ENCODE measurements at places on chromosomes 3 and 15.

DNA sequence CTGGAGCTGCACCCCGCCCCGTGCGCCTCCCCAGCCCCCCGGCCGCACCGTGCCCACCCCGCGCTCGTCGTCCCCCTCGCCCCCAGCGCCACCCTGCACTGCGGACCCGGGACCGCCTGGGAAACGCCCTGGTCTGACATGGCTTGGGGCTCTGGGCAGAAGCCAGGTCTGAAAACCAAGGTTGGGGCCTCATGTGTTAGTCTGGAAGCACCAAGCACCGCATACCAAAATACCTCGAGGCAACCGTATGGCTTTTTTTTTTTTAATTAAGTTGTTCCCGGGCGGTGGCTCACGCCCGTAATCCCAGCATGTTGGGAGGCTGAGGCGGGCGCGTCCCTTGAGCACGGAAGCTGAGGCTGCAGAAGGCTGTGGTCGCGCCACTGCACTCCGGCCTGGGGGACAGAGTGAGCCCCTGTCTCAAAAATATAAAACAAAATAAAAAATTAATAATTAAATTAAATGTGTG, 91.5 kb upstream of the CHD2 start:
- no peak for DNase-seq

GRCh38 chr3:86239946-86240345, 751.0 kb downstream of the VGLL3 start:
- no peak for DNase-seq

- no peak for DNase-seq
Measured at GRCh38 chr3:29420106-29420505, 139.2 kb downstream of the RBMS3 start.

DNA sequence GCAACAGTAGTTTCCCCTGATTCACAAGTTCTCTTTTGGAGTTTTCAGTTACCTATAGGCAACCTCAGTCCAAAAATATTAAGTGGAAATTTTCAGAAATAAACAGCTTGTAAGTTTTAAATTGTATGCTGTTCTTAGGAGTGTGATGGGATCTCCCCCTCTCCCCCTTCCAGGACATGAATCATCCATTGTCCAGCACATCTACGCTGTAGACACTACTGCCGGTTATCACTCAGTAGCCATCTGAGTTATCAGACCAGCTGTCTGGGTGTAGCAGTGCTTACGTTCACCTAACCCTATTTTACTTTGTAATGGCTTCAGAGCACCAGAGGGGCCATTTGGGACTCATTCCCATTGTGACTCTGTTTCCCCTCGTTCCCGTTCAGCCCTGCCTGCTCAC, 96.7 kb upstream of the PLXNA1 start:
- DNase-seq = no peak

GRCh38 chr3:51715231-51715976, 8.5 kb downstream of the GRM2 start:
- DNase-seq = no peak

DNA sequence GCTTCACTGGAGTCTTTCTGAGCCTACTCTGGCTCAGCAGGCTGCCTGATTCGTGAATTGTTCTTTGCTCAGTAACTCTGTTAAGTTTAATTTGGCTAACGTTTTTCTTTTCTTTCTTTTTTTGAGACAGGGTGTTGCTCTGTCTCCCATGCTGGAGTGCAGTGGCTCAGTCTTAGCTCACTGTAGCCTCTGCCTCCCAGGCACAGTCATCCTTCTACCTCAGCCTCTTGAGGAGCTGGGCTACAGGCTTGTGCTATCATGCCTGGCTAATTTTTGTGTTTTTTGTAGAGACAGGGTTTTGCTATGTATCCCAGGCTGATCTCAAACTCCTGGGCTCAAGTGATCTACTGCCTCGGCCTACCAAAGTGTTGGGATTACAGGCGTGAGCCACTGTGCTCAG, 165.0 kb downstream of the PEX5L start:
- DNase-seq = no peak

- no peak for DNase-seq
Measured at GRCh38 chr3:63578858-63579257, 73.6 kb upstream of the SNTN start.

DNA sequence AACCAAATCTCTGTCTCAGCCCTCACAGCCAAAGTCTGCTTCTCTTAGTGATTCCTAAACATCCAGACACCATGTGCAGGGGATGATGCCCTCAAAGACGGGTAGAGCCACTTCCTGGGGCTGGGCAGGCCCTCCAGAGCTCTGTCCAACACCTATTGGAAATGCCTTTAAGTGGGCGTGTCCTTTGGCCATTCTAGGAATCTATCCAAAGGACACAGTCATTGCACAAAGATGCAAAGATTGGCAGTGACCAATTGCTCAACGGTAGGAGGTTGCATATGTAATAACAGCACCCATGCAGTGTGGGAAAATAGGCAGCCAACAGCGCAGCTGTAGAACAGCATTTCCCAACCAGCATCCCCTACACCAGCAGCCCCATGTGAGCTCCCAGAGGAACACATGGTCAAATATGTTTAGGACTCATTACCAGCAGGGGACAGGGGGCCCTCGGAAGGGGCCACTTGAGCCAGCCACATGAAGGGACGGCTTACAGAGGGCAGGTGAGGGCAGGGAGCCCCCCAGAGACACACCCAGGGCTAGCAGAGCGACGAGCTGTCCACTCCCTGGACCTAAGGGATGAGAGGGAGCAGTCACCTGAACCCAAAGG, 142.8 kb upstream of the IQSEC1 start:
- no peak for DNase-seq

- no peak for DNase-seq
Measured at GRCh38 chr15:72155003-72155621, 36.9 kb downstream of the SENP8 start.

GRCh38 chr3:71039332-71039731, 544.2 kb downstream of the FOXP1 start:
- DNase-seq = no peak

- DNase-seq = no peak
Measured at GRCh38 chr3:37751967-37752648, 109.6 kb upstream of the CTDSPL start.

DNA sequence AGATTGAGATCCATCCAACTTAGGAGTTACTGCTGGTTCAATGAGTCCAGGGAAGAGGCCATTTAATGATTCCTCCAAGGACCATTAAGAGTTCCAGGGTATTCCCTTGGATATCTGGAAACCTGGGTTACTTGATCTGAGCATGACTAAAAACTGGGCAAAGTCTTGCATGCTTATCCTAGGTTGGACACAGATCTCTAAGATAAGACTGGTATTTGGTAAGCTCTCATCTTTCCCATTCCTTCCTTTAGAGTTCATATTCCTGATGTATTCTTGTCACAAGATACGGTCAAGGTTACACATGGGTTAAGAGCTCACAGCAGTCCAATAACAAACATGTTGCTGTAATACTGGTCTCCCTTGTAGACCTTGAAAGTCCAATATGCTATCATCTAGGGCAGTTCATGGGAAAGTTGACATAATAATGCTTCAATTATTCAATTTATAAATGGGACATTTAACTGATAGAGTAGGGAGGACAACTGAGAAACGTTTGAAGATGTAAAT, 301.7 kb downstream of the TIGIT start:
- no peak for DNase-seq

DNA sequence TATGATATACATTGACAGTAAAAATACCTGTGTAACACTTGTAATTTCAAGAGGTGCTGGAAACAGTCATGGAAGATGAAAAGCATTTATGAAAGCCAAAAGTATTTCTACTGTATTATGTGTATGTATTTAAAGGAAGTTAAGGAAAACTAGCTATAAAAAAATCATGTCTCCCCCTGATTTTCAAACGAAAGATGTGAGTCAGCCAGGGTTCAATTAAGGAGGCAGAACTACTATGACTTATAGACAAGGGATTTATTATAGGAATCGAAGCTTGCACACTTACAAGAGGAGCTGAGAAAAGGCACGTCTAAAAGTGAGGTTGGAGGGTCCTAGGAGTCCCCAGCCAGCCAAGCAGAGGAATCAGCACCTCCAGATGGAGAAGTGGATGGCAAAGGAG, 119.4 kb downstream of the SUCLG2 start:
- DNase-seq = no peak

GRCh38 chr15:39227001-39227400, 353.9 kb upstream of the THBS1 start:
- no peak for DNase-seq

GRCh38 chr15:52518487-52519371, 10.0 kb downstream of the MYO5A start:
- DNase-seq = no peak

DNA sequence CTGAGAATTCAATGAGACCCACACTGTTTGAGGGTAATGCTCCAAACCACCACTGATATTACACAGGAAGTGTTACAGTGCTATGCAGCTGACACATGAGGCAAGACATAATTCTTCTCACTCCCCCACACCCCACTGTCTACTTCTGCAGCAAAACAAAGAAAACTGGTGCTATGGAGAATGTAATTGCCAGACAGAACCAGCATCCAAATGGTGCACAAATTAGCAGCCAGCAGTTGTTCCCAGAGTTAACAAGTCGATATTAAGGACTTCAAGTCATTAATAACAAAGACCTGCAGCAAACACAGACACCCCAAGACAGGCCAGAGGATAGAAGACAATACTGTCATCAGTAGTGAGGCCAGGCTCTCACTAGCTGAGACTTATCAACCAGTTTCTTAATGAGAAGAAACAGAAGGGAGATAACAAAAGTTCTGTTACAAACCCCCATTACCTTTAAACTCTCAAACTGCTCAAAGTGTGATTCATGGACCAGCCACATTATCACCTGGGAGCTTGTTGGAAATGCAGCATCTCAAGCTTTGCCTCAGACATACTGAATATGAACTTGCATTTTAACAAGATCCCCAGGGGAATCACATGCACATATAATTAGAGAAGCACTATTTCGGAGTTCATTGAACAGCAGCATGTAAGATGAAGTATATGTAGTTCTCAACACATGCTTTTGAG, 58.7 kb upstream of the FNDC3B start:
- DNase-seq = no peak

- no peak for DNase-seq
Measured at GRCh38 chr3:118543832-118544231, 490.8 kb downstream of the IGSF11 start.

GRCh38 chr3:136078421-136079364, 113.2 kb downstream of the PPP2R3A start:
- no peak for DNase-seq

- no peak for DNase-seq
Measured at GRCh38 chr15:61828860-61829513, 231.3 kb downstream of the VPS13C start.

DNA sequence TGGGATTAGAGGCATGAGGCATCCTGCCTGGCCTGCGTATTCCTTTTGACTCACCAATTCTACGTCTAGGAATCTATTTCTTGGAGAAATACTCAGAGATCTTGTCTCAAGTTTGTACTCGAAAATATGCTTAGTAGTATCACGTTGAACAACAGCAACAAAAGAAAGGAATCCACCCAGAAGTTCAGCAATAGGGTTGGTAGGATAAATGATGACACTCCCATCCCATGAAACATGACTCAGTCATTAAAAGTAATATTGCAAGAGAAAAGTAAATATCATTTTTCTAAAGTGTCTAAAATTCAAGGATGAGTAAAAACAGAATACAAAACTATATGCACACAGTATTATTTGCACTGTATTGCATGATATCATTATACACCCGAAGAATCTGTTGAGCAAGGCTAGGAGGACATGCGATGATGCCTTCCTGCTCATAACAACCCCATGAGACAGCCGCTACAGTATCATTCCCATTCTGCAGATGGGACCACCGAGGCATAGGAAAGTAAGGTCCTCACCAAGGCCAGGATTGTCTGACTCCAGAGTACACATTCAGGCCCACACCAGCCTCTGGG, 61.5 kb downstream of the SLC6A1 start:
- DNase-seq = no peak

GRCh38 chr3:36954452-36955134, 9.7 kb upstream of the TRANK1 start:
- DNase-seq = no peak

- DNase-seq = no peak
Measured at GRCh38 chr15:65211482-65211982, 259 bp upstream of the CILP start.

DNA sequence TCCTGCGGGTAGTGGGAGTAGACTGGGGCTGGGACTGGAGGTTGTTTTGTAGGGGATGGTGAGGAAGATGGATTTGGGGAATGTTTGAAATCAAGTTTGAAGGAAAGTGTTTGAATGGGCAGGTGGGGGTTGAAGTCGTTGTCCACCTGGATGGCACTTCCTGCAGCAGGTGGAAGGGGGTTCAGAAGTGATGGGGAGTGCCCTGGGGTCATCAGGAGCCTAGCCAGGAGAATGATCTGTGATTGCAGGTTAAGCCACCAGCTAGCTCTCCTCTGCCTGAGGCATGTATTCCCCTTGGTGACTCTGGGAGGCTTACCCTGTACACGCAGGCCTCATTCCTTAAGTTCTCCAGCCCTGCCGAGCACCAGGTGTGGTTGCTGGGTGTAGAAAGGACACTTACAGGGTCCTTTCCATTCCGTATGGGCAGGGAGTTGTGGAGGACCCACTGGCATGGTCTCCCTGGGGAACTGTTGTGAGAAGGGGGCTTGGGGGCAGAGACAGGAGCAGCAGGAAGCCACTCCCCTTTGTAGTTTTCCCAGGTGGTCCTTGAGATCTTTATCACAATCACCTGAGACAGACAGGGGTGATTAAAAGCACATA, 19.9 kb upstream of the EXOG start:
- DNase-seq = no peak

- no peak for DNase-seq
Measured at GRCh38 chr3:4509043-4509442, 15.9 kb downstream of the ITPR1 start.

- no peak for DNase-seq
Measured at GRCh38 chr15:78037328-78037727, 40.2 kb downstream of the TBC1D2B start.

DNA sequence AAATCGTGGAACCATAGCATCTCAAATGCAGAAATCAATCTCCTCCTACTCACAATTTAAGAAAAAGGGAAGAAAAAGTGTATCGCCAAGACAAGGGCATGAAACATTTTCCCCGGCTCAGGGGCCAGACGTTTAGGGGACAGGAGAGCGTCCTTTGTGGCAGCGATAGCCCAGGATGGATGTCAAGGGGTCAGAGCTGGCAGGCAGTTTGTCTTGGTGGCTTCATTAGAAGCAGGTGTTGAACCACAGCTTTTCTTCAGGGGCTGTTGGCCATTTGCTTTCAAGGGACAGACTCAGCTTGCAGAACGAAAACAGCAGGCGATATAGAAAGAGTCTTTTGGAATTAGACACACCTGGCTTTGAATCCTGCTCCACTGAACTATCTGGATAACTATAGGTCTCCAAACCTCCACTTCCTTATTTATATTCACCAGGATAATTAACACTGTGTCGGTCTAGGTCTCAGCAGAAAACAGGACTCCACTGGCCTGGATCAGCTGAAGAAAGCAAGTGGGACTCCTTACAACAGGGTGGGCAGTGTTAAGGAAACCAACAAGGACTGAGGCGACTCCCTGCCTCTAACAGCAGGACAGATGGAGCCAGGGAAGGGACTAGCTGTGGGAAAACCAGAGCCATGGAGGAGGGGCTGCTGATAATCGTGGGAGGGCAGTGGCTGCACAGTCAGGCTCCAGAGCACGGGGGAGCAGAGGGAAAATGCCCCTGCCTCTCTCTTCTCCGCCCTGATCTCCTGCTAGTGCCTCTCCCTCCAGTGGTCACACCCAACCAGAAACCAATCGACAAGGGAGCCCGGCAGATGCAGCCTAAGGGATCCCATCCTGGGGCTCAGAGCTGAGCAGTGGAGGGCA, 123.6 kb downstream of the LIPC start:
- DNase-seq = no peak
